ENCODE measurements at places on chromosomes 2 and 18.

- no peak for DNase-seq
Observed at GRCh38 chr2:81481994-81482368, 1177.4 kb upstream of the LRRTM1 start.

DNA sequence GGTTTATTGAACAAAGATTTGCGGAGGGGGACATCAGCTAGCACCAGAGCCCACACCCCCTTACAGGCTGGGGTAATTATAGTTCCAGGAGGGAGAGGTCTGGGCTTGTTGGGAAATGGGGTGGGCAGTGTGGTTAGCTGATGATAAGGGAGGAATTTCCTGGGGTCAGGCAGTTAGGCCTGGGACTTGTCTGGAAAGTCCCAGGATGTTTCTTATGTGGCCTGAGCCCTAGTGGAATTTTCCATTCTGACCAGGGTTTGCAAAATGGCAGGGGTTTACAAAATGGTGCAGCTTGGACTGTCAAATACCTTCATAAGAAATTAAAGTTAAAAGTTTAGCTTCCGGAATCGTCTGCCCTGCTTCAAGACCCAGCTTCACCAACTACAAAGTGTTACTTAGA lies 199.1 kb downstream of the FBXO15 start:
- DNase-seq: no peak

DNA sequence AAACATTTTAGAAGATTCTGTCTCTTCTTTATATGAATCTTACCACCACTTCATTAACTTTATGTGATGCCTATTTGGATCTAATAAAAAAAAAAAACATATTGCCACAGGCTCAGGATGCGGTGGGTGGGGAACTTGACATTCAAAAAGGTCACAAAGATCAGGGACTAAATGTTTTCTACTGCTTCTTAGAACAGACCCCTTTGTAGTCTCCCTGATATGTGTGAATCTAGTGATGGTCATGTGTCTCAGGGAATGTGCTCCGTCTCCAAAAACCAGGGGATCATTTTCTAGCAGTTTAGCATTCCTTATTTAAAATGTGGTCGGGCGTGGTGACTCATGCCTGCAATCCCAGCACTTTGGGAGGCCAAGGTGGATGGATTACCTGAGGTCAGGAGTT lies 807.8 kb upstream of the CHAC2 start:
- DNase-seq: no peak

DNA sequence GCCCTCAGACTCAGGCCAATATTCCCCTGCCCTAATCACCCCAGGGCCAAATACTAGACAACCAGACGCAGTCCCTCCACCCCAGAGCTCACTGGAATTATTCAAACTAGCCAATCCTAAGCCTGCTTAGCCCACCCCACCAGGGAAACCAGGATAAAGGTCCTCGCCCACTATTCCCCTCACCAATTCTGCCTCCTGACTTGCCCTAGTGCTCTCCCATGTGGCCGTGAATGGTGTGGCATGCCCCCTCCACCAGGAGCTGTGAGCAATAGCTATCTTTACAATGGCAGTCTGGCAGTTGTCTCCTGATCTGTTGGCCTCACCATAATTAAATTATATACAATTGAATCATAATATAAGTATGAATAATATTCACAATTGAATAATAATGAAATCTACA lies 42.3 kb downstream of the FAM124B start:
- no peak for DNase-seq

DNA sequence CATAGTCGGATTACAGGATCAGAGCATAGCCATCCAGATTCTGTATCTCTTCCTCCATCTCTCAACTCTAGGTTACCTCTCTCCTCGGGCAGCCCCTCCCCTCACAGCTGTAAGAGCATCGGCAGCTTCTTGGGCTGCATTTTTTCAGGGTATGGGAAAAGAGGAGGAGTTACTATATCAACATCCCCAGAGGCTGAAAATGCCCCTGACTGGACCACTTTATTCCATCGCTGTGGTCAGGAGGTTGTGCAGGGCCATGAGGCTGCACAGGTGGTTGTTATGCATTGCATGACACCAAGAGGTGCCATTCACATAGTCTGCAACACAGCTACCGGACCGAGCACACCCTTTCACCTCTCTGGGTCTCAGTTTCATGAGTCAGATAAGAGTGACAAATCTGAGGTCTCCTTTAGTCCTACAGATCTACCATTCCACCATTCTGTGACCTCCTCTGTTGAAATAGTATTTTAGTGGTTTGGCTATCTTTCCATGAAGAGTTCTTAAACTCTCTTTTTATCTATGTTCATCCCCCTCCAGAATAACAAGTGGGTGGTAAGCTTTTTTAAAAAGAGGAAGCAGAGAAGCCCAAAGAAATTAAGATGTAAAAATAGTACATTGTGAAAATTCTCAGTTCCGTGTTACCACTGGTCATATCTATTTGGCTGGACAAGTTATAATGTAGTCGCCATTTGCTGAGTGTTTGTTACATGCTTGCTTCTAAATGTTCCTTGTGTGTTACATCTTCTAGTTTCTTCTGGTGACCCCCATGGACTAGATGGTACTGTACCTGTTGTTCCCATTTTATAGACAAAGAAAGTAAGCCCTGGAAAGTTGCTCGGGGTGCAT lies 56.6 kb upstream of the SLC1A4 start:
- no peak for DNase-seq

DNA sequence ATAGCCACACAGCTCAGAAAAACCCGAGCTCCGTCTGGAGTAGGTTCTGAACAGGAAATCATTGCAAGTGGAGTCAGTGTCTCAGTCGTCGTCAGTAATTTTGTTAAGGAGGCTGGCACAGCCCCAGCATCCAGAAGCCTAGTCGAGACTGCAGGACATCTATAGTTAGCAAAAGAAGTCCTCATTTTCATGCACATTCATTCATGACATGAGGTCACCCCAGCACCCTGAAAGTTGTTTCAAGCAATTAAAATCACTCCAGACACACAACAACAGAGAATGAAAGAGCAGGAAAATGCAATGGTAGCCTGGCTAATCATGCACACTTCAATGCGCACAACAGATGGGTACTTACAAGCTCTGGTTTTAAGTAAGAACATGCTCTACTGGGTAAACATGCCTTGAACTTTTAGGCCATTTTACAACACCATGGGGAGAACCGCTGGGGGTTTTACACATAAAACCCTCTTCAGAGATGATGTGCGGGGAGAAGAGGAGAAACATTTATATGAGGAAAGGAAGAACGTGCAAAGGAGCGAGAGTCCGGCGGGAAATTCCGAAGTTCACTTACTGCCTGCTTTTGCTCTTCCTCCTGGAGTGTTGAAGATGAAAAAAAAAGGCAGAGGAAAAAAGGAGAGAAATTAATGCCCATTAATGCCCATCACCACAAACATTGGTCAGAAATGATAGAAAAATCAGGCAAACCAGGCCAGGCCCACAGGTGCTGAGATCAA lies 77.4 kb upstream of the DNMT3A start:
- no peak for DNase-seq

DNA sequence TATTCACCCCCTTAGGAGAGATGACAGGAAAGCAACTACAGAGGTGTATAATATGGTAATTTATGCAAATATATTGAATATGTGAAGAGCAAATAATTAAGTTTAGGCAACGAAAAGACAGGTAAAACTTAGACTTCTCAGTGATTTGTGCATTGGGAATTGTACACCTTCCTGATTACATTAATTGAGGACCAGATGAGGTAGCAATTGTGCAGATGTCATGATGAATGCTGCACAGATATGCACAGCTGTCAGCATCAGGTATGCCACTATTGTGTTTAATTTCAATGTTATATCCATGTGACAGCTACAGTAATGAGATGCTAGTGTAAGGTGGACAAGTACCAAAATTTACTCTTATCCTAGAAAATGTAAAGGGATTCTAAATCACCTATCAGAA lies 267.2 kb upstream of the FSIP2 start:
- DNase-seq: no peak

DNA sequence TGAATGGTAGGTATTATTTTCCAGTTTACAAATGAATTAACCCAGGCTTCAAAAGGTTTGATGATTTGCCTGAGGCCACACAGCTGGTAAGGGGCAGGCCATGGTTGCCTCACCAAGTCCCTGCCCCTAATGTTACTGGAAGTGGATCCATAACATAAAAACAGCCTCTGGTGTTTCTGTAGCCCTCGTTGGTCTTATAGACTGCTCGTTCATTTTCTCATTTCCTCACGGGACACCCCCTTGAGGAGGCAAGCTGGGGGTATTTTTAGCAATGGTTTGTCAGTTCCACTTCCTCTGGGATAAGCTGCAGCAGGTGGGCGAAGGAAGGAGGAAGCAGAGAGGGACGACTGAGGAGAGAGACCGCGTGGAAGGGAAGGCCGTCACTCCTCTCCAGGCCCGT lies 32.9 kb upstream of the NDUFV2 start:
- DNase-seq: no peak

DNA sequence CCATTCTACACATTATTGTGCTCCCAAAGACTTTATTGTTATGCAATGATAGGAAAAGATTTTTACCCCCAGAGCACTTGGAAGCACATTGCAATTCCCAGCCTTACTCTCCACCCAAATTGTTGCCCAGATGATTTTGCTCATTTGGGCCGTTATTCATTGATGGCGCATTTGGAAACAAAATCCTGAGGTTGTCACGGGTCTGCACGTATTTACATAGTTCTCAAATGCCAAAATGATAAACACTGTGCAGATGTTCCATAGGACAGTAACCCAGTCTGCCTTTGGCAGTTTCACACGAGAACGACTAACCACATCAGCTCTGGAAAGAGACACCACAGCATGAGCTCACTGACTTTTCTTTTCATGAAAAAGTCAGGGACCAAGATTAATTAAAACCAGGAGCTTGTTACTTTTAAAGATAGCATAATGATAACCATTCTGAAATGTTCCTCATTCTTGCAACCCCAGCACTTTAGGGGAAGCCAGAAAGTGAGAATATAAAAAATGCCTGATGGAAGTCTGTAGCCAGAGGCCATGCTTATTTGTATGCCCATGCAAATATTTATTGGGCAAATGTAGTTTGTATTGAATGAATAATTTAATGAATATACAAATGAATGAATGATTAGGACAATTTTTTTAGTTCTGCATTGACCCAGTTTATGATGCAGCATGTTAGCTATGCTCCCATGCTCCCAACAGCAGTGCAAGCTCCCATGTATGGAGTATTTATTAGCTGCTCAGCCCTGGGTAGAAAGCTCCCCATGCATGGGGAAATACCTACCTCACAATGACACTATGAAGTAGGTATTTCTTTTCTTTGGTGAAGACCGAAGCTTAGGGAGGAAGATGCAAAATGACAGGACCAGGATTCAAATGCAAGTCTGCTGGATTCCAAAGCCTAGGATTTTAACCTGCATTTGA lies 84.6 kb downstream of the MAIP1 start:
- DNase-seq: no peak

GRCh38 chr2:218798767-218799504 lies 17.0 kb downstream of the CYP27A1 start:
- no peak for DNase-seq

GRCh38 chr2:64260093-64260803 lies 116.0 kb upstream of the PELI1 start:
- no peak for DNase-seq

GRCh38 chr18:60982329-60982695 lies 350.9 kb upstream of the CDH20 start:
- DNase-seq: peak; percentile 14

- no peak for DNase-seq
Observed at GRCh38 chr2:43041173-43041591, 185.2 kb downstream of the ZFP36L2 start.

GRCh38 chr2:196191541-196191940 lies 20.2 kb upstream of the STK17B start:
- DNase-seq: no peak

DNA sequence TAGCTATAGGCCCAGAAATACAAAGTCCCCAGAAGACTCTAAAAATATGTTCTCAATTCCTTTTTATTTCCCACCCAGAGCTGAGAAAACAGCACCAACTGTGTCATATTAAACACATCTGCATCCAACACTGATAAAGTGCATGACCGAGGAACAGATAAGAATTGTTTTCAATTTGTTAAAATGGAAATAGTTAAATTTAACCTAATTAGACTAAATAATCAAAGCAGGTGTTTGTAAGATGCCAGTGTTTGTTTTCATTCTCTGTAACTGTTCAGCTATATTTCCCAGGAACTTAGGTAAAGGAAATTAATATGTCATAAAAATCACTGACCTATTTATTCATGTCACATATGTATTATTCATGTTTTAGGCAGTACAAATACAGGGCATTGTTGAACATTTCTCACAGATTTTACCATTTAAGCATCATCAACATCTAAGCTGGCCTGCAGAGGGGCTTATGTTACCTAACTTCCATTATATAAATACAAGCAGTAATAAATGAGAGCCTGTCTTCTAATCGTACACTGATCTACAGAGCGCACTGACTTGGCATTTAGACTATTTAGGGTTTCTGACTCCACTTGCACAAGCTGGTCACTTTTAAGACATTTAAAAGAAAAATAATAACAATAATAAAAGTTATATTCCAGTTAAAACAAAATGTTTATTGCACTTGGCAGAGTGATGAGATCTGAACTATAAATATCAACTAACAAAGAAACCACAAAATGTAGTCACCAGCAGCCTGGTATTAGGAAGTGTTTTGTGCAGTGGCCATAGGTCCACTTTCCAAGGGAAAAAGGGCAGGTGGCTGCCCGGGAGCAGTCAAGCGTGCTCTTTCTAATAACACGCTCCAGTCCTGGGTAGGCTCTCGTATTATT lies 86.6 kb upstream of the ZFP36L2 start:
- no peak for DNase-seq

DNA sequence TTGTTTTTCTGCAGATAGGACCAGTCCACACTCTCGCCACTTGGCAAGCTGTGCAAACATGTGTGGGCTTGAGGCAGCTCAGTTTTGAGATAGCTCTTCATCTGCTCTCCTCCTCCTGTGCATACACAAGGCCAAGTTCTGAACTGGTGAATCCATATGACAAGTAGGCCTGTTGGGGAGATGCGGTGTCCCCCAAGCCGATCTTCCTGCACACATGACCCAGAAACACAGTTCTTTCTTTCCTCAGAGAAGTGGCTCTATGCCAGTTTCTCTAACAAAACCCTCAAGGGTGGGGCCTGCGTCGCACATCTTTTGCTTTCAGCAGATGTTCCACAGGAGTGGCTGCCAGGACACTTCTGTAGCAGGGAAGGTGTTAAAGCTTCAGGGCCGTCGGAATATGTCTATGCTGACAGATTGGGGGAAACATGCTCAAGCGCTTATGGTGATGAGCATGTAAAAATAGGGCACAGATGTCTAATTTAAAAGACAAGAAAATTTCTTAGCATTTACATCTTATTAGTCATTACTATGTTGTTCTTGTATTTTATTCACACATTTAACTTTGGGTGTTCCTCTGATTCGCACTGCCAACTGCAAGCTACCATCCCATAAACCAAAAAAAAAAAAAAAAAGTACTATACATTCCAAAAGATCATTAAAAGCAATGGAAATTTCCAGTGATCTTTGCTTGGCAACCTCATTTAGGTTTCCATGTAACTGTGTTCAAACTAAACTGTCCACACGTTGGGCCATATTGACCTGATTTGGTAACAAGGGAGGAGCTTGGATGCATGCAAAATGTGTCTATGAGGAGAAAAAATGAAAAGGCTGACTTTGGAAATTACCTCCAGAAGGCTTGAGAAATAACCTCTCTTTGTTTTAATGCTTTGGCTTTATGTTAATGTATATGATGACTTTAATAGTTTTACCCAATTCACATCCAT lies 1055.5 kb upstream of the KLHL29 start:
- no peak for DNase-seq

Data from NCI-H1436 (cell line).